Right kidney (tissue), 9 donors: ENCODE measurements at places on chromosomes 2 and 18.

DNA sequence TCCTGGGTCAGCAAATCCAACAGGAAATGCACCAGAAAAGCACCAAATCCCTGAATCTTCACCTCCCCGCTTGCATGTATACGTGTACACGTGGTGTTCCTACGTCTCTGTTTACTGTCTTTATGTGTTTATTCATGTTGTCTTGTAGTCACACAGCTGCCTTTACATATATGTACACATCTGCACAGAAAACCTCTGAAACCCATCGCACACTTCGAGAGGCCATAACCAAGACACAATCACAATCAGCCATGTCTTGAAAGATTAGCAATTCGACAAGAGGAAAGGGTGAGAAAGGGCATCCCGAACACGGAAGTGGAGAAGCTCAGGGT, 98.1 kb downstream of the PLB1 start:
- DNase-seq: no peak

GRCh38 chr18:1103537-1103936, 198.9 kb downstream of the ADCYAP1 start:
- DNase-seq: peak; percentile 1

GRCh38 chr18:21763846-21764646, 23.5 kb downstream of the MIB1 start:
- no peak for DNase-seq

- DNase-seq: no peak
These were observed 42.5 kb downstream of the COPS8 start for GRCh38 chr2:237128026-237128703.

GRCh38 chr2:42008241-42008921, 39.4 kb upstream of the PKDCC start:
- peak; percentile 69 for DNase-seq

- DNase-seq: peak; percentile 80
These were observed 154.7 kb upstream of the HS6ST1 start for GRCh38 chr2:128473175-128474035.

DNA sequence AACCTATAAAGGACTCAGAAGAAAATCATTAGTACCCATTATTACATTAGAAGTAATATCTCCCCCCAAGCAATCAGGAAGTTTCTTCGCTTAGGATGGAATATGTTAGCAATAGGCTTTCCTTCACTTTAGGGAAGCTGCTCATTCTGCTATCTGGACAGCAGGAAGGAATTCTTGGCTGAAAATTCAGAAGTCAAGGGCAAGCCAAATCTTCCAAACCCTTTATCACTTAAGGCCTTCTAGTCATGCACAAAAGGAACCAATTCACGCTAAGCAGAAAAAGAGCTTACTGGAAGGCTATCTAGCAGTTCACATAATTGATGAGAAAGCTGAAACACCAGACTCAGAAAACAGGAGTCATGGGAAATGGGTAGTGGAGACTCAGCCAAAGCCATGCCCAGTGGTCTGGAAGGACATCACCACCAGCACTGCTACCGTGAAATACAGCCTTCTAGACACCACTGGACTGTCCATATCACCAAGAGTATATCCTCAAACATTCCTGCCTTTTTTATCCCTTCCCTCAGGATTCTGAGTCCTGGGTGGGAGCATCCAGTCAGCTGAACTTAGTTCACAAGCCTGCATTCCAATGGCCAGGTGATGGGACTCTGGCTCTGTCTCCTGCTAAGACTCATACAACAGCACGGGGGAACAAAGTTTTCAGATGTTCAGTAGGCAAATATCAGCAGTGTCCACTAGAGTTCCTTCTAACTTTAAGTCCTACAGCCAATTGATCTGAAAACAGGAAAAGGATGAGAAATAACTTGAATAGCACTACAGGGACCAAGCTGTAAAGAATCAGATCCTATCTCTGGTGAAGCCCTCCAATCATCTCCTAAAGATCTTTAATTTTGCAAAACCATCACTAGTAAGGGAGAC, 14.8 kb upstream of the ADAM17 start:
- DNase-seq: no peak

GRCh38 chr2:134305109-134305491, 51.2 kb downstream of the MGAT5 start:
- DNase-seq: no peak

GRCh38 chr2:219245148-219245898, at the start of the genes GLB1L and STK16:
Gene GLB1L, minus strand, starts transcription at chr2:219245444. Its CDS starts 1,871 bp downstream, at chr2:219243573.
Gene STK16, plus strand, starts transcription at chr2:219245479. Its CDS starts 521 bp downstream, at chr2:219246000.
- DNase-seq: peak; percentile 94

- peak; percentile 82 for DNase-seq
These were observed 634 bp downstream of the CREB1 start for GRCh38 chr2:207530160-207531031.

- DNase-seq: no peak
These were observed 219.7 kb upstream of the PKDCC start for GRCh38 chr2:41828052-41828643.

GRCh38 chr2:22756276-22757043, 628.5 kb upstream of the KLHL29 start:
- no peak for DNase-seq

GRCh38 chr2:11056614-11057013, 98.7 kb upstream of the SLC66A3 start:
- no peak for DNase-seq

GRCh38 chr2:2577407-2577831, 246.3 kb upstream of the MYT1L start:
- no peak for DNase-seq

DNA sequence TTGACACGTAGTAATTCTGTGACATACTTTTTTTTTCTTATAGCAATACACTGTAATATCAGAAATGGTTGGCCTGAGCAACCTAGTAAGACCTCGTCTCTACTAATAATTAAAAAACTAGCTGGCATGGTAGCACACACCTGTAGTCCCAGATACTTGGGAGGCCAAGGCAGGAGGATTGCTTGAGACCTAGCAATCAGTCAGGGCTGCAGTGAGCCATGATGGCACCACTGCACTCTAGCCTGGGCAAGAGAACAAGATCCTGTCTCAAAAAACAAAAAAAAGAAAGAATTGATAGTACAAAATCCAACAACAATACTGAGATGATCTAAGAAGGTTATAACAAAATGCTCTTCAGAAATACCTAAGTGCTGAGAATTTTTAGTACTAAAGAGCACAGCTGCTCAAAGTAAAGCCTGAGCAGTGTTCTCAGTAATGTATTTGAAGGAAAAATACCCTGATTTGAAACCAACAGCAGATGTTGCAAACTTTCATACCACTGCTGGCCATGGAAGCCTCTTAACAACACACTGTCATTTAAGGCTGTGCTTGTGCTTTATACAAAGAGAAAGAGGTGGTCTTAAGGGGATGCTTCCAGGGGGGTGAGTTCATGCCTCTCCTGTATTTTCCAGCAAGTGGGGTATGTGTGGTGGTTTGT, 132.6 kb upstream of the CDCA7 start:
- DNase-seq: no peak

DNA sequence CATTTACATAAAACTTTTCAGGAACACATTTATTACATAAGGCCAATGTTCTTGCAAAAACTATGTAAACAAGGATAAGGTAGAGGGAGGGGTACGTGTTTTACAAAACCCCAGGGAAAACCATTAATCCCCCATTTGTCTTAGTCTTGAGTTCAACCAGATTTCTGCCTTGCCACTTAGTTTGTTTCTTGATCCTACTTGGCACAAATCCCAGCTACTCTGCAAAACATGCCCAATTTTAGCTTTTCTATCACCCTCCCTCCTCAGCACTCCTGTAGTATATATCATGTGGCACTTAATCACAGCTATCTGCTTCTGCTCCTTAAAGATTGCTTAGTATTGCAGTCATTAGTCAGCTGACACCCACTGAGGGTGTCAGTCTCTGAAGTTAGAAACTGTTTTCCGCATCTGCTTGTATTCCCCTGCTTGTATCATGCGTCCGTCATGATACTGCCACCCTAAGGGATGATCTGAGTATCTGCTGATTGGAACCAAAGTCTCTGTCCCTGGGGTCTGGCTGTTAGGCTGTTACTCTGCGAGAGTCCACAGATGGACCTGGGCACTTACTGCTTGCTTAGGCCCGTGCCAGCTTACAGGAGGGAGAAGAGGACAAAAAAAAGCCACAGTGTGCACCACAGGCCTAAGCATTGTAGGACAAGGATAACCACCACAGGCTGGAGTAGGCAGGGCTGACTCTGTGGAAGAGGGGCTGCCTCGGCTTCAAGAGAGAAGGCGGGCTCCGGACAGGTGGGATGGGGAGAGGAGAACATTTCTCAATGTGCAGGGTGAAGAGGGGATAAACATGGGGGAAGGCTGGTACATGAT, 82.2 kb downstream of the EPAS1 start:
- DNase-seq: no peak

DNA sequence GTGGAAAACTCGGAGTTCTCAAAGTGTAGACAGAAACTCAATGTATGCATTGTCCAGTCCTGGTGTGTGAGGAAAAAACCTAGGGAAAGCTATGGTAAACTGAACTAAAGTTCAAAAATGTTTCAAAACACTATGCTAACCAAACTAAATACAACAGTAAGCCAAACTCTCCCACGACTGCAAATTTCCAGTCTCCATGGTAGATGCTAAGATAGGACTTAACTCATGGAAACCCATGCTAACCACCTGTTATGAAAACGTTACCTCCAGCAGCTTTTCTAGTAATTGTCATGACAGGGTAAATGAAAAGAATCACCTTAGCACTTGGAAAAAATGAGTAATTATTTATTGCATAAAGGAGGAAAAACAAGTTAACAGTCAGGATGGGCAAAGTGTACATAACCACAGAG, 135.7 kb upstream of the EPC2 start:
- no peak for DNase-seq

GRCh38 chr2:157835425-157835824, 40.7 kb downstream of the ACVR1 start:
- no peak for DNase-seq

- DNase-seq: peak; percentile 77
These were observed 2.4 kb upstream of the PROC start for GRCh38 chr2:127415593-127416505.

GRCh38 chr2:74544634-74545033, 9.1 kb downstream of the LOXL3 start:
- no peak for DNase-seq

- no peak for DNase-seq
These were observed 51.6 kb downstream of the SNED1 start for GRCh38 chr2:241049739-241050623.

GRCh38 chr2:49278141-49278540, 123.8 kb upstream of the FSHR start:
- DNase-seq: no peak

- no peak for DNase-seq
These were observed 284.7 kb downstream of the CMPK2 start for GRCh38 chr2:6580982-6581381.

DNA sequence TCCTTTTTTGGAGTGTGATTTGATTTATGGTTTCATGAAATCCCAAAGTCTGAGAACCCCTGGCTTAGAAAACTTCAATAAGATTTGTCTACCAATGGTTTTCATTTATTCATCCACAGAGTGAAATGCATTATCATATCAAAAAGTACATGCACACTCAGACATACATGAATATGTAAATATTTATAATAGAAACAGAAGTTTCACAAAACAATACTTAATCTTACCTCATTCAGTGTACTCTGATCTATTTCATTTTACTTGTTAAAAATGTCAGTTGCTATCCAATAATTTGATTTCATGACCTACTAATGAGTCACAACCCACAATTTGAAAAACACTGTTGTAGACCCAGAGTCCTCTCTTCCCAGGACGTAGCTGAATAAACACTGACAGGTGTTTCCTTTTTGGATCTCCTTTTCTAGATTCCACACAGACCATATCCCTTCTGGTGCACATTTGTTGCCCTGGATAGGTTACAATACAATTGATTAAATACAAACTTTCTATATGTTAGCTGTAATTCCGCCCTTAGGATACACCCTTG, 10.4 kb upstream of the CAVIN2 start:
- DNase-seq: no peak

DNA sequence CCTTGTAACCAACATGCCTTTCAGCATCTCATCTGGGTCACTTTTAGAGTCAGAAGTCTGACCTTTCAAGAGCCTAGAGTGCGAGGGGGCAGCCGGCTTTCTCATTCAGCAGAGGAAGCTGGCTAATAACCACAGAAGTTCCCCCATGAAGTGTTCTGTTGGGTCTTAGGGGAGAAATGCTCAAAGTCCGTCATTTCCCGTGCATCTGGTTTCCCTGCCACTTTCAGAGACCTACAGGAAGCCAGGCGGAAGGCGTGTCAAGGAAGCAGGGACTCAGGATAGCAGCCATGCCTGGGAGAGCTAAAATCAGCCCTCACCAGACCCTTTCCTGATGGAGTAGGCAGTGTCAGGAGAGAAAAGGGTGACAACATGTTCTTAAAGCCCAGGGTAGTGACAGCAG, 301.8 kb upstream of the ID2 start:
- no peak for DNase-seq

DNA sequence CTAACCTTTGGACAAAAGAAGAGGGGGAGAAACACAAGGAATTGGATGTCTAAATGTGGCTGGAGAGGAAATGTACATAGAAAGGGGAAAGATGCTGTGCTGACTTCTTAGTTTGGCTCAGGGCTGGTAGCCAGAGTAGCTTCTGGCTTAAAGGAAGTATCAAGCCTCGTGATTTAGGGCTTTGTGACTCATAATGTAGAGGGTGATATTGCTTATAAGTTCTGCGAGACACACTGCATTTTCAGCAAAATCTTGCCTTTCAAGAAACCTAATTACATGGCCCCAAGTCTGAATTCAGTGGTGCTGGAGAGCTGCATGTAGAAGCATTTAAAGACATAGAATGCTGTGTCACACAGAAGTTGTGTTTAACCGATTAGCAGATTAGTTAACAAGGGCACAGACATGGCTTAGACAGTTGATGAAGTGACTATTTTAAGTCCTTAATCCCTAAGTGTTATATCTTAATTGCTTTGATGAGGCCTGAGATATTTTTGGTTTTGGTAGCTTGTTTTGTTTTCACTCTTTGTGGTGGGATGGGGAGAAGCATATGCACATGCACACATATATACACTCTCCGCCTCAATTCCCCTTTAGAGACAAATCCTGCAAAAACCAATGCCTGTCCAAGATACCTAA, 66.4 kb downstream of the EPAS1 start:
- no peak for DNase-seq

DNA sequence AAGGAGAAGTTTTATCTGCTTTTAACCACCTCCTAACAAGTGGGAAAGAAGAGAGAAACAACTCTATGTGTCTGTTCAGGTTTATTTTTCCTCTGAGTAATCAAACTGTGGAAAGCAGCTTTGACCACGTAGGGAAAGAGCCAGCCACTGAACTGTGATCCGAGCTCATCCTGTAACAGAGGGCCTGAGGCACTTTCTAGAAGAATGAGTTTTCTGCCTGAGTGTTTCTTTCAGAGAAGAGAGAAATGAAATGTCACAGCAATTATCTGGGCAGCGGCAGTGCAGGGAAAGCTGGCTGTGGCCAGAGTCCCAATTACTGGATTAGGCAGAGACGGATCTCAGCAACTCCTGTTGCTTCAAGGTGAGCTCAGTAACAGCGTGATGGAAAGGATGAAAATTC, 151.9 kb downstream of the CD226 start:
- no peak for DNase-seq

- DNase-seq: no peak
These were observed 276.8 kb upstream of the EPAS1 start for GRCh38 chr2:46020416-46020815.

DNA sequence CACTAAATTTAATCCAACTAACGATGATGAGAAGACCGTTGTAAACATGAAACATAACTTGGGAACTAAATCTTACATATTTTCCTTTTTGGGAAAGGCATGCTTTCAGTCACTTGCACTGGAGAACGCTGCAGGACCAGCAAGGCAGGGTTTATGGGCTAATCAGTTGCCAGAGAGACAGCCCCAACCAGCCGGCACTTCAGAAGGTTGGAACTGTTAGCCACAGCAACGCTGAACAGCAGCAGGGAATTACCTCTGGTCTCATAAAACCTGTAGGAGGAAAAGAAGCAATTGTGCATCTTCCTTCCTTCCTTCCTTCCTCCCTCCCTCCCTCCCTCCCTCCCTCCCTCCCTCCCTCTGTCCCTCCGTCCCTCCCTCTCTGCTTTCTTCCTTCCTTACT, 33.9 kb upstream of the SIX2 start:
- no peak for DNase-seq
